ENCODE measurements at places on chromosomes 5 and 9.

- no peak for DNase-seq
Observed at GRCh38 chr9:127349483-127350113, 47.4 kb upstream of the SLC2A8 start.

- DNase-seq, result no peak
Observed at GRCh38 chr5:2196989-2197619, 314.4 kb upstream of the IRX4 start.

DNA sequence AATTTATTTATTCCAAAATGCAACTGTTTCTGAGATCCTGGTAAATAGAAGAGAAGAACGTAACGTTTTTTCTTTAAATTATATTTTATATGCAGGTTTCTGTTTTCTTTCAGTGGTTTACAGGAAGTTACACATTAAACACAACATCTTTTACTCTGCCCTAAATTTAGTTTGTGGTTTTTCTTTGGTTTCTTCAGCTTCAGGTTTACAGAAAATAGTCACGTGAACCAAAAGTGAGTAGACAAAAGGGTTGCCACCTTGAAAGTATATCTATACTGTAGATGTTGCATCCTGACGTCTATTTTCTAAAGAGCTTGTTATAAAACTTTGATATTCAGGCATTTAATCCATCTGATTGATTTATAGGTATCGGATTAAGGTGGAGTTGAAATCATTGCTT lies 1236.6 kb downstream of the MAT2B start:
- no peak for DNase-seq

GRCh38 chr9:137679695-137680305 lies 61.0 kb downstream of the EHMT1 start:
- no peak for DNase-seq

DNA sequence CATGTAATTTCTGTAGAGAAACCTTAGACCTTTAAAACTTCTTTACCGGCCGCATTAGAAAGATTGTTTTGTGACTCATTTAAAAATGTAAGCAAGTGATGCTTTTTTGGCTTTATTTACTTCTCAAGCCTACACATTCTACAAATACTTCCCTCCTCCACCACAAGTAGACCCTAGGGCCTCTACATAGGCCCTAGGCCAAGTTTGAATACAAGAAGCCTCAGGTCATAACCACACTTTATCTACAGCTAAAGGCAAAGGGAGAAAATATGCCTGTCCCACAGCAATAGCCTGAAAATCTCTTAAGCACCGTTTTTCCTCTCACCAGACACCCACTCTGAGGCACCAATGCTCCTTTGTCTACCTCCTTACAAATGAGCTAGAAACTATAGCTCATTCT lies 53.9 kb downstream of the CSNK1A1 start:
- no peak for DNase-seq

DNA sequence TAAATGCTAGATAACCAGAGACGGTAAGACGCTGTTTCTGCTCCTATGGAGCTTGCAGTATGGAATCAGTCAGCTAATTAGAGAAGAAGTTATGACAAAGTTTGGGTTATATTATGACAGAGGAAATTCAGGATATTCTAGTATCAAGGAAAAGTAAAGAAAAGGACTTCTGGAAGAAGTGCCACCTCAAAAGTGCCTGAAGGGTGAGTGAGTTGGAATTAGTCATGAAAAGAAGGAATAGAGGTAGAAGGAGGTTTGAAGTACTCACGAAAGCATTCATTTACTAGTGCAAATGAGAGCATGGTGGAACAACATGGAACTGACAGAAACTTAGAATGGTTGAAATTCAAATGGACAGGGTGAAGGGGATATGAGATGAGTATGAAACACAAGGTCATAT lies 40.4 kb upstream of the MTAP start:
- no peak for DNase-seq

GRCh38 chr5:112772124-112772523 lies 34.4 kb downstream of the APC start:
- no peak for DNase-seq

- no peak for DNase-seq
Observed at GRCh38 chr9:16794871-16795639, 75.4 kb downstream of the BNC2 start.

DNA sequence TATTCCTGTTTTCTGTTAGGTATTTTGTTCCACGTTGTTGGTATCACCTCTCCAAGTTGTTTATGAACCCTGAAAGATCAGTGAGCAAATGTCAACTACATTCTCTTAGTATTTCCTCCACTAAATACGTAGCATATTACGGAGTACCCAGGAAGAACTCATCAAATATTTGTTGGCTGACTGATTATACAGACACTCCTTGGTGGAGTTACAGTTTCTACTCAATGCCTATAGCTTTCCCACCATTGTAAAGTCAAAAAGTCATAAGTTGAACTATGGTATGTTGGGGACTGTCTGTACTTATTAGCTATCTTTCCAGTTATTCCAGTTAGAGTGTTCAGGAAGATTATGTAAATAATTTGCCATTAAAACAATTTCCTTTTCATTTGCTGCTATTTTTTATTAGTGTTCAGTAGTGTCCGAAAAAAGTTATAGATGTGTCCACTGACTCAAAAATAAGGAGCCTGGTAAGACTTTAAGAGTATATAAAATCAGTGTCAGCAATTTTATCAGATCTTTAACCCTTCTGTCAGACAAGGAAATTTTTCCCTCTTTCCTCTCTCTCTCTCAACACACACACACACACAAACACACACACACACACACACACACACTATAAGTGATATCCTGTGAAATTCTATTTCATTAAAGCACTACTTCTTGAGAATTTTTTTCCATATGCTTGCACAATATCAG lies 6.8 kb upstream of the APBA1 start:
- DNase-seq, result no peak
